ENCODE measurements at places on chromosomes 16 and 17. TPM values are rescaled to one million over a fixed set of nuclear protein-coding genes. Genes with fewer than 3 reads are reported as not detected.

GRCh38 chr16:46822270-46822669 is 8.7 kb downstream of the C16orf87 start:
- no peak for DNase-seq

DNA sequence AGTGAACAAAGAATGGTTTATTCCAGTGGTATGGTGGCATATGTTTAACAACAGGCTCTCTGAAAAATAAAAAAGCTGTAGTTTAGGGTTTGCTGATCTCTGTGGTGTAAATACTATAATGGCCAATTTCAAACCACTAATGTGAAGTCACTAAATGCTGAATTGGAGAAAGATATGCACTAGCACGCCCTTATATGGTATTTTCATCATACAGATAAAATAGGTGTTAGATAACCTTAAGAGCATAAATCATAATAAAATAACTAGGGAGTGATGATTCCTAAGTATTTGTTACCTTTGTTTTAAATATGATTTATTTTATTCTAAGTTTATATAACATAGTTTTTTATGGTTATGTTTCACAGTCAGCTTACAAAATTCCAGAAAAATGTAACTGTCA is 17.2 kb downstream of the NLK start:
- DNase-seq: no peak

DNA sequence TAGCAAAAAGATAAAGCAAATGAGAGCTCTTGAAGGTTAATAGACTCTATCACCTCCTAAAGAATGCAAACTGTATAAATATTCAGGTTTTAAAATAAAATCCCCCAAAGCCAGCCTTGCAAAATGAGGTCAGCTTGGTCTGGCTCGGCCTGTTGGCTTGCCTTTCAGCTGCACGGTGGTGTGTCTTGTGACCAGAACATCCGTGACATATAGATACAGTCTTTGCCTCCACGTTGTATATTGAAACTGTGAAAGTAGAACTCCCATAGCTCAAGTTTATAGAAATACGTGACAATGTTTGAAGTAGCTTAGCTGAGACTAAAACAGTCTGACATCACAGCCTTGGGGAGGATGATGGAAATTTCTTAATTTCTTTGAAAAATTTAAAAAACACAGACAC is 236.6 kb upstream of the MYOCD start:
- DNase-seq: no peak

The ZSCAN10 gene
- total RNA-seq: not detected

- no peak for DNase-seq
These were observed 16.9 kb downstream of the CLEC16A start for GRCh38 chr16:10961231-10961630.

DNA sequence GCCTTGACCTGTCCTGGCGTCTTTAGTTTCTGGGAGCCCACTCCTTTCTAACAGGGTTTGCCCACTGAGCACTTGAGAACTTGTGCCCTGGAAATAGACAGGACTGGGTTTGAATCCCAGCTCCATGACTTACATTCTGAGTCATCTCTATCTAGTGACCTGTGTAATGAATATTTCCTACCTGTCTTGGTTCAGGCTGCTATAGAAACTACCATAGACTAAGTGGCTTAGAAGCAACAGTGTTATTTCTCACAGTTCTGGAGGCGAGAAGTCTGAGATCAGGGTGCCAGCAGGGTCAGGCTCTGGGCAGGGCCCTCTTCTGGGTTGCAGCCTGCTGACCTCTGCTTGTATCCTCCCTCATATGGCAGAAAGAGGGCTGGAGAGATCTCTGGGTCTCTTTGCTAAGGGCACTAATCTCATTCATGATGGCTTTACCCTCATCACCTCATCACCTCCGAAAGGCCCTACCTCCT is 110.7 kb upstream of the DHX40 start:
- DNase-seq: no peak

- no peak for DNase-seq
These were observed 130.3 kb downstream of the TANGO6 start for GRCh38 chr16:68973611-68974120.

- no peak for DNase-seq
These were observed 14.1 kb upstream of the SLC16A5 start for GRCh38 chr17:75073618-75074047.

- DNase-seq: no peak
These were observed 4.4 kb upstream of the SOX8 start for GRCh38 chr16:977081-977701.

- no peak for DNase-seq
These were observed 55.2 kb upstream of the MRTFB start for GRCh38 chr16:14015948-14016347.

GRCh38 chr16:46727184-46727583 is 21.0 kb downstream of the MYLK3 start:
- no peak for DNase-seq

The SGSM2 gene
- total RNA-seq: 35.5 TPM

GRCh38 chr16:59567496-59567895 is 833.4 kb upstream of the GOT2 start:
- DNase-seq: no peak

GRCh38 chr17:8503368-8503767 is 67.7 kb downstream of the NDEL1 start:
- no peak for DNase-seq

DNA sequence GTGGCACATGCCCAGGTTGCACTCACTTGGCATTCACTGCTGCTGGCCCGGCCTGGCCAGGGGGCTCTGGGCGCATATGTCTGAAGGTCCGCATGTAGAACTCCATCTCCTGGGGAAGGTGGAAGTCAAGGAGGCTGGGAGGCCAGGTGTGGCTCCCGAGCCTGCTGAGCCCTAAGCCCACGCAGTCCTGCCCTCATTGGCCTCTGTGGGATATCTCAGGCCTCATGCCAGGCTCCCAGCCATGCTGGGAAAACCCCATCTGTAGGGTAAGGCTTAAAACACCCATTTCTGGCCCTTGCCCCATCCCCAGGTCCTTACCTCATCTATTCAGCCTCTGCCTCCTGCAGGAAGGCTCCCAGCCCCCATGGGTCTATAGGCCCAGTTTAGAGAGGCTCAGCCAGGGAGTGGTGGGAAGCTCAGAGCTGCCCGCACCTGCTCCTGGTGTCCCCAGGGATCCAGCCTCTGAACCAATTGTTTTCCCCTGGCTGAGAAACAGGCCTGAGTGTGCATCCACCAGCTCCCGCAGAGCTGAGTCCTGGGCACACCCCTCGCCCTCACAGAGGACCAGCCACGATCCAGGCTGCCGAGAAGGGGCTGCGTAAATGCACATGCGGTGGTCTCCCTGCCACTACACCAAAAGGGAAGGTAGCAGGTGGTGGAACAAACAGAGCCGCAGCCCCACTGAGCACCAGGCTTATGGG is 2.3 kb upstream of the TPPP3 start:
- DNase-seq: peak; percentile 47

- no peak for DNase-seq
These were observed 21.8 kb downstream of the FBXO39 start for GRCh38 chr17:6797718-6798351.

The EVI2B gene
- total RNA-seq: 2.0 TPM

- DNase-seq: no peak
These were observed 417.0 kb upstream of the HSBP1 start for GRCh38 chr16:83390759-83391158.

DNA sequence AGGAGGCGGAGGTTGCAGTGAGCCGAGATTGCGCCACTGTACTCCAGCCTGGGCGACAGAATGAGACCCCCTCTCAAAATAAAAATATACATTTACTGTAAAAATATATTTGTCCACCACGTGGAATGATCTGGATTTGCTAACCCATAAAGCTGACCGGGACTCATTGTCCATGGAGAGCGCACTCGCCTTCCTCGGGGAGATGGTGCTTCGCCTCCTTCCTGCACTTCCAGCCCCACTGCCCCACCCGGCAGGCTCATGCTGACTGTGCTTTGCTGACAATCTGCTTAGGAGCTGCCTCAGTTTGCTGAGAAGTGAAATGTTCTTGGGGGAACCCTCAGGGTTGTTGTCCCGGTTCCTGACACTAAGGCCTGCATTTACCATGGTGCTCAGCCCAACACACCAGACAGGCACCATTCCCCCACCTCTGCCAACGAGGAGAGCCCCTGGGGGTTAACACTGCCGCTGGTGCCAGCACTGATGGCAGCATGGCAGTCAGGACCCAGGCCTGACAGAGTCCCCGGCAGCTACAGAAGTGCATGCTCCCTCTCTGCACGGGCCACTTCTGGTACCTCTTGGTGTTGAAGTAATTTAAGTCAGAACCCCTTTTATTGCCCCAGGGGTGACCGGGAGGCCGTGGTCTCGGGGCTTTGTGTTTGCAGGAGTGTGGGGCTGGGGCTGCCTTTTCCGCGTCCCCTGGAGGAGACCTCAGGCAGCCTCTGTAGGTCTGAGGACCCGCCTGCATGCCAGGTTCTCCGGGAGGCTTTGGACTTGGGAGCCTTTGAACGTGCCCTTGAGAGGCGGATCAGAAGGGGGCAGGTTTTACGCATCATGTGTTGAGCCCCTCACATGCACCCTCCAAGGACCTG is 2.5 kb downstream of the NUBP2 start:
- DNase-seq: no peak

- DNase-seq: no peak
These were observed 166.7 kb downstream of the IRF8 start for GRCh38 chr16:86065711-86066110.

The UTS2R gene
- total RNA-seq: 0.51 TPM

DNA sequence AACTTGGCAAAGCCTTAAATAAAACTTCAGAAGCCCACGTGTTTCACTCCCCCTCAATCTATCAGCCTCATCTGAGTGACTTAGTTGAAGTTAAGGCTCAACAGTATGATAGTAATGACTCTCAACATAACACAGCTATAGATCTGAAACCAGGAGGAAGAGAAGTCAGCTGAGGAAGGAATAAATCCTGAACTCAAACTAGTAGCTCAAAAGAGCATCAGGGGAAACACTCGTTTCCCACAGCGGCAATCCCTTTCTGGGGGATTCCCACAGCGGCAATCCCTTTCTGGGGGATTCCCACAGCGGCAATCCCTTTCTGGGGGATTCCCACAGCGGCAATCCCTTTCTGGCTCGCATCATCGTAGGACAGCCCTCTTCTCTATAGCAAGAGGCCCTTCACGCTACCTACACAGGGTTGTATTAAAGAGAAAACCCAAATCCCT is 56.8 kb downstream of the ZZEF1 start:
- DNase-seq: no peak

DNA sequence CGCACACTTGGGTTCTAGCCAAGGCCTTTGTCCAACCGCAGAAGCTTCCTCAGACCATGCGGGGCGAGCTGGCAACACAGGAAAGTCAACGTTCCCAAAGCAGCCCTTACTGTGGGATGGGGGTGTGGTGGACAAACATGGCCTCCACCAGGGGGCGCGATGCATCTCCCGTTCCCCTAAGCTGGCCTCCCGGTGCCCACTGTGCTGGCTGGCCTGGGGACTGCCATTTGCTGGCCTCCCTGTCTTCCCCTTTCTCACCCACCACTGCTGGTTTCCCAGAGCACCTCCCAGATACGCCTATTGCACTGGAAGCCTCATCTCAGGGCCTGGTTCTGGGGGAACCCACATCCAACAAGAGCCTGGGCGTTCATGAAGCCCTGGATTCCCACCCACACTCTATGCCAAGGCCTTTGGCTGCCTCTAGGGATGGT is 145.3 kb downstream of the IRF8 start:
- DNase-seq: peak; percentile 66
